ENCODE measurements at places on chromosomes 12 and 14.
A peak's percentile ranks its signal among the peaks of the same experiment; 100 is the strongest.

- no peak for DNase-seq
Observed at GRCh38 chr12:71240946-71241345, 83.1 kb upstream of the TSPAN8 start.

GRCh38 chr14:42980419-42980818 lies 1373.7 kb downstream of the LRFN5 start:
- DNase-seq, result no peak

GRCh38 chr14:50736932-50737419 lies 68.9 kb upstream of the SAV1 start:
- DNase-seq, result no peak

DNA sequence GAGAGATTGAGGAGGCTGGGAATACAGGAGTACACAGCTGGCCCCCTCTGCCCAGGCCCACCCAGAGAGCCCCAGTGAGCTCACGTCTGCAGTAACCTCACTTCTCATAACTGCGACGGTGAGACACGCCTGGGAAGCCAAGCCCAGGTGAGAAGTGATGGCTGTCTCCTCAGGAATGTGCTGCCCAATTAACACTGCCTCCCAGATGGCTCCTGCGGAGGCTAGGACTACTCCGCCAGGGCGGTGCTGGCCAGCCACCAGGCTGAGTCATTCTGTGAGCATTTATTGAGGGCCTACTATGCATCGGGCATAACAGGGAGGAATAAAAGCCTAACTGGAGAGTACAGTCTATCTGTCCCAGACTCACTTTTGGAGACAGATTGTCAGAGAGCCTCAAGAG lies 9.3 kb upstream of the TMEM106C start:
- DNase-seq, result peak; percentile 72

DNA sequence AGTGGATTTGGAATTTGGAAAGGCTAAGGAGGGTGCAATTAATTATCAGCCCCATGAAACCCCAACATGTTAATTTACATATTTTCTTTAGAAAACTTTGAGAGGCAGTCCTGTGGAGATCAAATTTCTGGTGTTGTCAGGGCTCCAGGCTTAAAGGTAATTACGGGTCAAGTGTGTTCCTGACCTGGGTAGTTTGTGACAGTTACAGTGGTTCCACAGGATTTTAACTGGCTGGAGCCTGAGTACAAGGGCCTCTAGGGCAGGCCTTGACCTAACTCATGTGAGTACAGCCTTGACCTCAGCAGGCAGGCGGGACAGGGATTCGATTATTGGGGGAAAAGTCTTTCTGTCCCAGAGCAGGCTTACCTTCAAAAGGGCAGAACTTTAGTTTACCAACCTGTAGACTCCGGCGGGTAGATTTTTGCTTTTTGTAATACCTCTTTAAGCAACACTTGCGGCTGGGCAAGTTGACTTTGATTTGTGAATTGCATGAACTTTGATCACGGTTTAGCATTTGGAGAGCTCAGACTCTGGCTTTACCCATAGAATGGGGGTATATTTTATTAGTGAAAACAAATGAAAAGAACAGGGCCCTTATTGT lies 8.4 kb upstream of the PPTC7 start:
- no peak for DNase-seq

- no peak for DNase-seq
Observed at GRCh38 chr12:30044206-30044605, 260.5 kb upstream of the TMTC1 start.

DNA sequence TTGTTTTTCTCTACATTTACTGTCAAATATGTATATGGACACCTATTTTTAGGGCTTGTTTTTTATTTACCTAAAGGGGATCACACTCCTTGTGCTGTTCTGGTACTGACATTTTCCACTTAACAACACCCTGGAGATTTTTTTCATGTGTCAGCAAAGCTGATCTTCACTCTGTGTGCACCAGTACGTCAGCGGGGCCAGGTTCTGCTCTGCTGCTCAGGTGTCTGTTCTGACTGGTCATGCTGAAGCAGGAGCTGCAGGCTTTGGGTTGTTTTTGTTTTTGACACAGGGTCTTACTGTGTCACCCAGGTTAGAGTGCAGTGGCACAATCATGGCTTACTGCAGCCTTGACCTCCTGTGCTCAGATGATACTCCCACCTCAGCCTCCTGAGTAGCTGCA lies 81.9 kb upstream of the CCND2 start:
- no peak for DNase-seq

- DNase-seq, result no peak
Observed at GRCh38 chr14:21229821-21230220, 39.4 kb downstream of the HNRNPC start.

- DNase-seq, result no peak
Observed at GRCh38 chr12:41254004-41254914, 66.1 kb downstream of the PDZRN4 start.

DNA sequence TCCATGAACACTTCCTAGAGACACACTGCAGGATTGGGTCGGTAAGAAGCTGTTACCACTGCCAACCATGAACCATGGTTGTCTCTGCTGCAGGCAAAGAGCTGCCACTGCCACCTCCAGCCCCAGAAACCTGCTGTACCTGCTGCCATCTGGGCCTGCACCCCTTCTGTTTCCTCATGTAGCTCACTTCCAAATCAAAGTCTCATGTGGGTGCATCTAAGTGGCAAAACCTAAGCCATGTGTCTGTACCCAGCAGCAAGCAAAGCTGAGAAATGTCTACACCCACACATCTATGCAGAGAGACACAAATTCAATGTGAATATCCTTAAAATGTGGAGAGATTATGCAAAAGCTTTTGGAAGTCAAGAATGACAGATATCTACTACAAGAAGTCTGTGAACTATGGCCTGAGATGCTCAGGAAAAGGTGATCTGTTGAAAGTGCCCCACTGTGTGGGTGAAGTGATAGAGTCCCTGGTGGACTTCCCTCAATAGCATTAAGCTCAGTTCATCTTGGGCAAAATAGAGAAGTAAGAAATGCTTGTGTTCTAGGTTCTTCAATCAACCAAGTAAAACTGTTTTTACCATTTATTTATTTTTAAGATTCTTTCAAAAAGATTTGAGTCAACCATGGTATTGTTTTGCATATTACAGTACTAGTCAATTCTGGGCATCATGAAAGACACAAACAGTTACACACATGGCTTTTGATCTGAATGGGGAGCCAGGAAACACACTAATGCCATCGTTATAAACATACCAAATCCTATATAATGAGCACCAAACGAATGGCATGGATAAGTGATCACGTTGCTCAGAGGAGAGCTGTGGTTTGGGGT lies 64.4 kb downstream of the FOS start:
- no peak for DNase-seq

DNA sequence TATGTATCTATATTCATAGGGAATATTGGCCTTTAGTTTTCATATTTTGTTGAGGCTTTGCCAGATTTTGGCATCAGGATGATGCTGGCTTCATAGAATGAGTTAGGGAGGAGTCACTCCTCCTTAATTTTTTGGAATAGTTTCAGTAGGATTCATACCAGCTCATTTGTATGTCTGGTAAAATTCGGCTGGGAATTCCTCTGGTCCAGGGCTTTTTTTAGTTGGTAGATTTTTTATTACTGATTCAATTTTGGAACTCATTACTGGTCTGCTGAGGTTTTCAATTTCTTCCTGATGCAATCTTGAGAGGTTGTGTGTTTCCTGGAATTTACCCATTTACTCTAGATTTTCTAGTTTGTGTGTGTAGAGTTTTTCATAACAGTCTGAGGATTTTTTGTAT lies 175.2 kb downstream of the EPS8 start:
- DNase-seq, result no peak

- DNase-seq, result no peak
Observed at GRCh38 chr12:91384806-91385205, 202.2 kb upstream of the DCN start.

Data from RWPE1 (cell line).